Karpas-422 (cell line): ENCODE measurements at places on chromosomes 5 and 9.
A peak's percentile ranks its signal among the peaks of the same experiment; 100 is the strongest.

DNA sequence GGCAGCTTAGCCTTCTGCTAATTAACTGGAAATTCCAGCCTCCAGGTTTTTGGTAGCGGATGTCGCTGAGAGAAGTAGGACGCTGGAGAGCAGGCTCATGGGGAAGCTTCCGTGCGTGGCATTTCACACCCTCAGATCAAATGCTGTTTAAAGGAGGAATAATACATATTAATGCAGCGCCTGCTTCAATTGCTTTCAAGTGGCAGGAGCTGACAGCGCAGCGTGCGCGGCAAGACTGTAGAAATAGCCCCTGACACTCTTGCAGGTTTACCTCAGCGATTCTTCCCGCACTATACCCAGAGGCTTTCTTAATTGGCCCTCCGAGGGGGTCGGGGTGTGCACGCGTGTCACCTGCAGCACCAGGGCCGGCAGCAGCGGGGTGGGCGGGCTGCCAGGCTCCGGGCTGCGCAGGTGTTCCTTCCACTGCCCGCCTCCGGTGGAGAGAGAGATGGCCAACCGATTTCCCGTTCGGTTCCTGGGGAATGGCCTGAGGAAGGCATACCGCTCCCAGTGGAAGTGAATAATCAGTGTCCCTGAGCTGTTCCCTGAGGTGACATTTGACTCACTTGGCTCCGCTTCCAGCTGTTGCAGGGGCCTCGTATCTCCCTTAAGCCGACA is 427.9 kb downstream of the KCTD16 start:
- no peak for DNase-seq

GRCh38 chr5:36502608-36503007 is 103.8 kb upstream of the SLC1A3 start:
- DNase-seq = no peak

- no peak for DNase-seq
These were observed 229.0 kb downstream of the ARL15 start for GRCh38 chr5:54081415-54081814.

DNA sequence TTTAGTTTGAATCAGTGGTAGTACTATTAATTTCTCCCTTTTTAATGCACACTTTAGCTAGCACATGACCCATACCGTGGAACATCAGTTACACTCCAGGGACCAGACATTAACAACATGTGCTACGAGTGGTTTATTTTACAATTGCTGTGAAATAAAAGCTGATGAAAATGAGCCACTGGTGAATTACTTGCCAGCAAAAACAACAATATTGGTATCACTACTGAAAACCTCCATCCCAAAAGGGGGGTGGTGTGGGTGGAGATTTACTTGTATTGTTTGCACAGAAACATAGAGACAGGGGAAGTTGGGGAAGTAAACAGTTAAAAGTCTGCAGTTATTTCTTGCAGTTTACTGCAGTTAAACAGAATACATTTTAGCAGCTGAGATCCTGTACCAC is 369.6 kb upstream of the GRAMD2B start:
- DNase-seq = no peak

- no peak for DNase-seq
These were observed 17.6 kb downstream of the PDGFRB start for GRCh38 chr5:150137997-150138396.

DNA sequence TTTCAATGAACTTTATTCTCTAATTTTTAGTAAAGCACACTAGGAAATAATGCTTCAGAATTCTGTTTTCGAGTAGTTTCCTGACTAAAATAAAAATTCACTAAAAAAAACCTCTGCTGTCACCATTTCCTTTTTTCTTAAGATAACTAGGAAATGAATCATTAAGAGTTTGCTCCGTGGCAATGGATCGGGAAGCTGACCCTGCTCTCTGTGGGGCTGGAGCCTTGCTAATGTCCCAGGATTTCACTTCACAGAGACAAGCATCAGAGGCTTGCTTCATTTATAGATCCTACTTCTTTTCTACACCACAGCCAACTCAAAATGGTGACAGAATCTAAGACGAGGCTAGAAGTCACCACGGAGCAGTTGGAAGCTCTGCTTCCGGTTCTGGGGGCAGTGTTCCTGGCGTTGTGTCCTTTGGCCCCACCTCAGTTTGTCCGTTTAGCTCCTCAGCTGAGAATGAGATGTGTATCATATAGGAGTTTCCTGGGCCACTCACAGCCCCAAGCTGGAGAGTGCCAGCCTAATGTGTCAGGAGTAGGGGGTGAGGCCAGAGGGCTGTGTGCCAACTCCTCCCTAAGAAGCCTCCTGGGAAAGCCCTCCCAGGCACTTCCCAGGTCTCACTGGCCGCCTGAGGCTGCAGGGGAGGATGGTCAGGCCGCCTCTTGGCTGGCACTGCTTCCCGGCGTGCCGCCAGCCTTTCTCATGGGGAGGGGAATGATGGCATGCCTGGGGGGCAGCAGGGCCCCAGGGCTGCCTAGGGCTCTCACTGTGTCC is 19.6 kb downstream of the TENT4A start:
- no peak for DNase-seq

DNA sequence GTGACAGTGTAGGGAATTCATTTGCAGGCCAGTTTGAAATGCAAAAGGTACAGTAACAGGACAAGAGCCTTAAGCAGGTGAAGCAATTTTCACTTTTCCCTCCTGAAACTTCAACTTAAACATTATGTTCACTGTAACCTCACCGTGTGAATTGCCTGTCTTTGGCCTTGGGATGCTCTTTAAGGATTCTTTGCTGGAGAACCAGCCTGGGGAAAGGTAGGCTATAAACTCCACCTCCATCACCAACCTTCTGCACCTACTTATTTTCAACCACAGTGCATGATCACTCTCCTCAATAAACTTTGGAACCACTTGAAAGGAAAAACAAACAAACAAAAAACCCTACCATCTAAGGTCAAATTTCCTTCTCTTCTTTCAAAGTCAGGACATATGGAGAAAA is 300.5 kb downstream of the TLE1 start:
- DNase-seq = no peak

DNA sequence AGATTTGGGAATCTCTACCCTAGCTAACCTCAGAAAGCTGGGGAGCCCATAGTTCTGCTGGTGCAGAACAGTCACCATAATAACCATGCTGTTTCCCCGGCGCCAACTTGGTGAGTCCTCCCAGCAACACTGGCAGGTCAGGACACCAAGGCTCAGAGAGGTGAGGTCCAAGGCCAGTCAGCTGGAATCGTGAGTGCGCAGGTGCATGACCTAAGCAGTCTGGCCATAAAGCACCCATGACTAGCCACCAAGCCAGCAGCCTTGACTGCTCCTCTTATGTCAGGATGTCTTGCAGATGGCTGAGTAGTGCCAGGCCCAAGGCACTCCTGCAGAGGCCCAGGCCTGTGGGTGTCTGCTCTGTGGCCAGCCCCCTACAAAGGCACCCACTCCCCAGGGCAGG is 2.6 kb downstream of the RNF44 start:
- peak; percentile 40 for DNase-seq

DNA sequence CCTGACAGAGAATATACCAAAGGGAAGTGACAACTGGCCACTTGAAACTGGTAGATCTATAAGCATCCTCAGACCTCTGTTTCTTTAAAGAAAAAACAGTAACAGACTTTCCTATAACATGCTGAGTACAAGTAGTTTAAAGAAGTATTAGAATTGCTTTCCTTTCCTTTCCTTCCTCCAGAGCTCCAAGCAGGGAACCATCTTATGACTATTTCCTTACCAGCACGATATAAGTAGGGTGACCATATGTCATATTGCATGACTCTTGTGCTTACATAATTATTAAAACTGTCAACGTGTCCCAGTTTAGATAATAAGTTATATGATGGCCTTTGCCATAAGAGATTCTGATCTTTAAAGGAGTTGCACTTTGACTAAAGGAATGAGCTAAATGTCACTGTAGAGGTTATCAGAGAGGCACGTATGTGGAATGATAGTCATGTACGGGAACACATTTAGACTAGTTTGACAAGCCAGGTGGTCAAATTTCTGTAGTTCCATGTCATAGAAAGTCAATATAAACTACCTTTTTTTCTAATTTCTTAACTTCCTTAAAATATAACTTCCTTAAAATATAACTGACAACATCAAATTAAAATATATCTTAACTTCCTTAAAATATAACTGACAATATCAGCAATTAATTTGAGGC is 212.7 kb upstream of the CD180 start:
- no peak for DNase-seq

DNA sequence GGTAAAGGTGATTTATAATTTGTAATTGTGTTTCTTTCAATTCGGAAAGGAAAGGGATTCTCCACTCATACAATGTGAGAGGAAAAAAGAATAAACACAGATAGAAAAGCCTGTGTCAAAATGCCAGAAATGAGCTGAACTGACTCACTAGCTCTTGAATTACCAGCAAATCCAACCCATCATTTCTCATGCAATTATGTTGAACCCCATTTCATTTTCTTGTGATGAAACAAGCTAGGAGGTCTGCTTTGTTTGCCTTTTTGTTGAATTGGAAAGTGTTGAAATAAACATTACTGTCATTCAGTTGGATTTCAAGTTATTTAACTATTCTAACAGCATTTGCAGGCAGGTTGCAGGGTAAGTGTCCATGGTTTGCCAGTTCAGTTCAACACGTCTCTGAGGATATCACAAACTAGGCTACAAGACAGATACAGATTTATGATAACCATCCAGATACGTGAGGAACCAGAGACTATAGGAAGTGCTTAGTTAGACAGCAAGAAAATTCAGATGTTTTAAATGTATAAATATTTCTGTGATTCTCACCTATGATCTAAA is 547.2 kb downstream of the MAT2B start:
- DNase-seq = no peak

DNA sequence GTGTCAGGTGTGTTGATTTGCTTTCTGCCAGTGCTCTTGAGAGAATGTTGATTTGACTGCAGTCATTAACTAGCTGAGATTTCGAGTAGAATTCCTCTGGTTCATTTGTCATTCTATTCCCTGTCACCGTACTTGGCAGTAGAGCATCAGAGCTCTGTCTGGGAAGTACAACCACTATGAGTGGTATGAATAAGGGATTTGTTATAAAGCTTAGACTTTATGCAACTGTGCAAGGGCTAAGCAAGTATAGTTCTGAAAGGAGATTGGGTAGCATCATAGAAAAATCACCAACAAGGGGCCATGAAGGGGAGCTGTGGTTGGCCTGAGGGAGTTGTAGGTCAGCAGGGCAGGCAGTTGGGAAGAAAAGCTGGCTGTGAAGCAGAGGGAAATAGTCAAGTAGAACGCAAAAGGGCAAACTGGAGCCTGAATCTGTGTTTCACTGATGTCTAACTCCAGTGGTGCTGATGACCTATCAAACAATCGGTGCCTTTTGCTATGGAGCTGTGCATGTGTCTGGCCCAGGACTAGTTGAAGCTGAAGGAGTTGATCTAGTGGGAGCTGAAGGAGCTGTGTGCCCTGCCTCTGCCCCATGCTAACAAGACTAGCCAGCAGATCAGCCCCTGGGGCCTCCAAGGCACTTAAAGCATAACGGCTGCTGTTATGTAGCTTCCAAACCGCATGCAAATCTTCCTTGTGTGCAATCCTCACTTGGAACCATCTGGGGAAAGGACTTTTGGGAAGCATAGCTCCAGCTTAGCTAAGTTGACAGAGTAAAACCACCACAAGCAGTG is 110.0 kb downstream of the SLC28A3 start:
- DNase-seq = no peak

- no peak for DNase-seq
These were observed 61.8 kb downstream of the C6 start for GRCh38 chr5:41151564-41151963.

- DNase-seq = peak; percentile 41
These were observed 8.1 kb downstream of the TAL2 start for GRCh38 chr9:105670315-105670714.

DNA sequence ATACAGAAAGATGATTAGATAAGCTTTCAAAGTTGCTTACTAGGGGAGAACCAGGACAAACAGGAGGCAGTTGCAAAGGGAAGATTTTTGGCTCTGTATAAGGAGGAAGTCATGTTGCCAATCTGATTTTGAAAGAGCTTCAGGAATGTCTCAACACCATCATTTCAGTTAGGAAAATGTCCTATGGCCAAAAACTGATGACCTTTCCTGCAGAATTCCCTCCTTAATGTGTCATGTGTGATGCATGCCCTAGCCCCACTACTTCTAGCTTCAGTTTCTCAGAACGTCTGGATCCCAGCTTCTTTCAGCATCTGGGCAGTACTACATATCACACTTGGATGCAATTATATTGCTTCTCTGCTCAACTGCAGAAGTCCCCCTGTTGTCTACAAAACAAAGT is 211.5 kb upstream of the NREP start:
- no peak for DNase-seq

DNA sequence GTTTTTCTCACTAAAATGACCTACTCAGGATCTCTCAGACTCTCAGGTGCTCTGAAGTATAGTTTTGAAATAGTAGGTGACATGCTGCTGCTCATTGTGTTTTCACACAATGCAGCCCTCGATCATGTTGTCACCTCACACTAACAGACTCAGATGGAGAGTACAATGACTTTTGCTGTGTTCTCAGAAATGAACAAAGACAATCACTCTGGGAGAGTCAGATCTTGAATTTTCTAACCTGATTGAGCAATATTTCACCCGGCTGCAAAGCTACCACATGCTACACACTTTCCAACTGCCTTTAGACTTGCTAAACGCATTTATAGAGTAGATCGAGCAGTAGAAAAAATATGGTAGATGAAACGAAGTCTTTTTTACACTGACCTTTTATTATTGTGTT is 113.4 kb downstream of the ST8SIA4 start:
- no peak for DNase-seq

DNA sequence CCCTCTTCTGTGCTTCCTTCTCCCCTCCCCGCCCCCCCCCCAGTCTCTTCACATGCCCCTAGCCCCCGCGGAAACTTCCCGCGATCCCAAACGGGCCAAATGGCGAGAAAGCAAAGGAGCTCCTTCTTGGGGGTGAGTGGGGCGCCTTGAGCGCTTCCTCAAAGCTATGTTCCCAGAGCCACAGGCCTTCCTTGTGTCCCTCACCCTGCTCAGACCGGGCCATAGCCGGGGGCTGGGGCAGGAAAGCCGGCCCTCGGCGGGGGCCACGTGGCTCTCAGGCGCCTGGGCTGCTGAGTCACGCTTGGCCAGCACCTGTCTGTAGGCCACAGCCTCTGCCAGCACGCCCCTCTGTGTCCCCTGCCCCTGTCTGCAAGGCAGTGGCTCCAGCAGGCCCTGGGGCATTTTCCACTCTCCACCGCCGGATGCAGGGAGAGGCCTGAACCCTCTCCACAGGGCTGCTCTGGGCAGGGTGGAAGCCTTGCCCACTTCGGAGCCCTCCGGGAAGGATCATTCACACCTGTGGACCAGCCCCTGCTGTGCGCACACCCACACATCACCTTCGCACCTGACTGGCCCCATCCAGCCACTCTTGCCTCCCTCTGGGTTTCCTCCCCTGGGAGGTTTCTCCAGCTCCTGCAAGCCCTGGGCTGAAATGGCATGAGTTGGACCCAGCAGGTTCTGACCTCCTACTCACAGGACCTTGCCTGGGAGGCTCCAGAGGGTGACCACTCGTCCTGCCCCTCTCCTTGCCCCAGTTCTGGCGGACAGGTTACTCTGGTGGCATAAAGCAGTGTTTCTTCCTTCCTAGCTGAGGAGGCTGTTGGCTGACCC is 1.2 kb upstream of the SQSTM1 start:
- peak; percentile 73 for DNase-seq

DNA sequence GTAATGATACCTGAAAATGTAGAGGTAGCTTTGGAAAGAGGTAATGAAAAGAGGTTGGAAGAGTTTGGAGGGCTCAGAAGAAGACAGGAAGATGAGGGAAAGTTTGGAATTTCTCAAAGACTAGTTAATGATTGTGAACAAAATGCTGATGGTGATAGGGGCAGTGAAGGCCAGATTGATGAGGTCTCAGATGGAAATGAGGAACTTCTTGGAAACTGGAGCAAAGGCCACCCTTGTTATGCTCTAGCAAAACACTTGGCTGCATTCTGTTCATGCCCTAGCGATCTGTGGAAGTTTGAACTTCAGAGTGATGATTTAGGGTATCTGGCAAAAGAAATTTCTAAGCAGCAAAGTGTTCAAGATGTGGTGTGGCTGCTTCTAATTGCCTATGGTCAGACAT is 161.2 kb upstream of the SPEF2 start:
- no peak for DNase-seq
